ENCODE measurements at places on chromosomes 3 and 15.

DNA sequence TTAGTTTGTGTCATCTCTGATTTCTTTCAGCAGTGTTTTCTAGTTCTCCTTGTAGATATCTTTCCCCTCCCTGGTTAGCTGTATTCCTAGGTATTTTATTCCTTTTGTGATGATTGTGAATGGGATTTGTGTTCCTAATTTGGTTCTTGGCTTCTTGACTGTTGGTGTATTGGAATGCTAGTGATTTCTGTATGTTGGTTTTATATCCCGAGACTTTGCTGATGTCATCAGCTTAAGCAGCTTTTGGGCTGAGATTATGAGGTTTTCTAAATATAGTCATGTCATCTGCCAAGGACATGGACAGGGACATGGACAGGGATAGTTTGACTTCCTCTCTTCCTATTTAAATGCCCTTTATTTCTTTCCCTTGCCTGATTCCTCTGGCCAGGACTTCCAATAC lies 35.8 kb downstream of the MYO9A start:
- no peak for DNase-seq

GRCh38 chr3:42741796-42742195 lies 31.3 kb downstream of the CCDC13 start:
- no peak for DNase-seq

DNA sequence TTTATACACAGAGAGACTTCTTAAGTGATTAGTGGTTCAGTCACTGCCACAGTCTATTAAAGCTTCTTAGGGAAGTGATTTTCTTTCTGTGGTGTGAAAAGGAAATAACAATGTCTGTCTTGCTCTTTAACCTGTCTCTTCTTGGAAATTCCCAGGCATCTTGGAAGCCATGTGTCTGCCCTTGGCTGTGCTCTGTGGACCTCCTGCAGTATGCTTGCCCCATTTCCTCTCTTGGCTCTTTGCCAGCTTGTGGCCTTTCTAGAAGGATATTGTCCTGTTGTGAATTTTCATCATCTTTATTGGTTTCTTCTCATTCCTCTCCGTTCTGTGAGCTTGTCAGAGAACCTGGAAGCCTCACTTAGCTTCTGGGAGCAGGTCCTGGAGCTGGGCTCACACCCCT lies 338.4 kb upstream of the C2CD4B start:
- no peak for DNase-seq

DNA sequence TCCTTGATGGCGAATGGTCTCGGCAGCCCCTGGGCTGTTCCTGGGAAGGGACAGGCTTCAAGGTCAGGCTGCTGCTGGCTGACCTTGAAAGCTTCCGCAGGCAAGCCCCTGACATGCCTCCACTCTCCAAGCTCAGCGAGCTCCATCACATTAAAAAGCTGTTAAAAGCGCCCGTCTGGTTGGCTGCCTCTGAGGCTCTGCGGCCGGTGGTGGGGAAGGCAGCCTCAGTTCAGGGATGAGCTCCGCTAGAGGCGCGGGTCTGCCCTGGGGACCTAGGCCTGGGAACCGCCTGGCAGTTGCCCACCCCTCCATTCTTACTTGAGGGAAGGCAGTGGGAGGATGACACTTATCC lies 103.8 kb downstream of the LINGO1 start:
- no peak for DNase-seq

- DNase-seq: no peak
These were observed 58.2 kb downstream of the OSTN start for GRCh38 chr3:191257286-191257685.

- no peak for DNase-seq
These were observed 130.5 kb upstream of the LMCD1 start for GRCh38 chr3:8371085-8371551.
